ENCODE measurements at places on chromosomes 1 and 21. TPM values are rescaled to one million over a fixed set of nuclear protein-coding genes. Genes with fewer than 3 reads are reported as not detected.
A peak's percentile ranks its signal among the peaks of the same experiment; 100 is the strongest.

IFNGR2 gene
- 69.3 TPM for total RNA-seq

HENMT1 gene
- 5.6 TPM for total RNA-seq

DNA sequence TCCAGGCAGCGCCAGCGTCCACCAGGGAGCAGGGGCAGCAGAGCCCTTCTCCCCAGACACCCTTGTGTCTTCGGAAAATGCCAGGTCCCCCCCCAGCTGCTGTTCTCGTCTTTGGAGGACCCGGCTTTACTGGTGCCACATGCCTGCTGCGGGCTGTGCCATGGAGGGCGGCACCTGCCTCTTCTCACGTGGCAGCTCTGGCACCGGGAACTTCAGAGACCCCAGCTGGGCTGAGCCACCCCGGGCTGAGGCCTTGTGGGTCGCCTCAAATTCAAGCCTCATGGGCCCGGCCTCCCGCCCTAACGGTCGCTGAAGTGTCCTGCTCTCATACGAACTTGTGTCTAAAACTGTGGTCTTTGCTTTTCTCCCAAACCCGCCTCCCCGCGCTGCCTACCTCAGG, 27.0 kb upstream of the C1orf159 start:
- H3K4me1 ChIP-seq: no peaks in the 10 kb centered on the region
- H3K36me3 ChIP-seq: no peaks in the 10 kb centered on the region
- no peak overlapping the region for H3K27ac ChIP-seq
- no peak overlapping the region for H3K4me3 ChIP-seq
- peaks cover 3% of the 10 kb centered on the region for H3K27me3 ChIP-seq

DNA sequence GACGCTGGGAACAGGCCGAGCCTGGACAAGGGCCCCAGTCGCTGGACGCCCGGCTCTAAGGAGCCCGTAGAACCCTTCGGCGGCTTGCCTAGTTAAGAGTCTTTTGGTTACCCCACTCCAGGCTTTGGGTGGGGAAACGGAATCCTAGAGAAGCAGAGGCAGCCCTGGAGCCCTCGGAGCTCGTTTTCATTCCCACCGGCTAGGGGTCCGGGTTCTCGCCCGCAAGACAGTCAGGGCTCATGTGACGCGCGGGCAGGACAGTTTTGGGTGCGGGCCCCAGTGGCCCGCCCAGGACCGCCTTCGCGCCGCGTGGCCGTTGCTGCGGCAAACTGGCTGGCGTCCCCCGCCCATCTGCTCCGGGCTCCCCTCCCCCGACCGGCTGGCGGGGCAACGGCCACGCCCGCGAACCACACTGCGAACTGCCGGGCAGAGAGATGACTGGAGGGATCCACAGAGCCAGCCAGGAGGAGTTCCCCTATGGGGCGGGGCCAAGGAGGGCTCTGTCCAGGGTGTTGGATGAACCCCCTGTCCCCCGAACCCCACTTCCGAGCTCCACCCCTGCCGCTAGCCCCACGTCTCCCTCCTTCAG, 829 bp upstream of the HES2 start:
- peaks cover 34% of the 10 kb centered on the region for H3K4me1 ChIP-seq
- no peaks in the 10 kb centered on the region for H3K36me3 ChIP-seq
- peak overlapping the region; percentile 40 for H3K4me3 ChIP-seq
- H3K27ac ChIP-seq: no peak overlapping the region
- H3K27me3 ChIP-seq: peaks cover 93% of the 10 kb centered on the region
- no peak for DNase-seq

GRCh38 chr1:19232524-19232846, 18.8 kb downstream of the EMC1 start:
- H3K27ac ChIP-seq: no peak overlapping the region
- H3K36me3 ChIP-seq: peaks cover 91% of the 10 kb centered on the region
- peaks cover 12% of the 10 kb centered on the region for H3K4me1 ChIP-seq
- H3K4me3 ChIP-seq: no peak overlapping the region
- DNase-seq: no peak

DNA sequence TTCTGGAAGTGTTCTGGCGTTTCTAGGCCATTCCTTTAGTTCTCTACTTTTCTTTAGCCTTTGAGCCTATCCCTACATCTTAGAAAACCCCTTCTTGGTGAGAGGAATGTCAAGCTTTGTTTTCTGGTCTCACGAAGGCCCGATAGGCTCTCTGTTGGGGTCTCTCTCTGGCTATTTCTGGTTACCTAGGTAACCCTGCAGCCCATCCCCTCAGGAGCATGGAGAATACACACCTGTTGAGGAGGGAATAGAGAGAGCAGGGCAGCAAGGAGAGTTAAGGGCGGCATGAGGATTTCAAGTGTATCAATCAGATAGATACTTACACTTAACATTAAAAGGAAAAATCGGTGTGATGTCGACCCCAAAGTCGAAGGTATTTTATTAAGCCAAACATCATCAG, 45.7 kb downstream of the LRRC8D start:
- H3K4me1 ChIP-seq: no peaks in the 10 kb centered on the region
- H3K27me3 ChIP-seq: no peaks in the 10 kb centered on the region
- no peak overlapping the region for H3K4me3 ChIP-seq
- no peaks in the 10 kb centered on the region for H3K36me3 ChIP-seq

GRCh38 chr1:48356901-48357300, 115.1 kb downstream of the SPATA6 start:
- H3K4me3 ChIP-seq: no peak overlapping the region
- no peaks in the 10 kb centered on the region for H3K4me1 ChIP-seq
- no peak overlapping the region for H3K27ac ChIP-seq
- DNase-seq: no peak
